ENCODE measurements at places on chromosomes 4 and X.

GRCh38 chrX:136825771-136826170 is 45.0 kb upstream of the ARHGEF6 start:
- DNase-seq = no peak

- no peak for DNase-seq
Observed at GRCh38 chr4:155818639-155819038, 47.4 kb downstream of the ASIC5 start.

- no peak for DNase-seq
Observed at GRCh38 chr4:41307638-41308037, 50.9 kb downstream of the UCHL1 start.

GRCh38 chrX:17377795-17378194 is 2.8 kb downstream of the NHS start:
- DNase-seq = no peak

GRCh38 chr4:10275696-10276095 is 159.1 kb upstream of the WDR1 start:
- DNase-seq = no peak

GRCh38 chrX:152865232-152865920 is 32.5 kb upstream of the ZNF185 start:
- no peak for DNase-seq

- DNase-seq = no peak
Observed at GRCh38 chrX:55039471-55039870, 8.7 kb upstream of the ALAS2 start.

GRCh38 chr4:12674184-12674583 is 810.0 kb downstream of the RAB28 start:
- no peak for DNase-seq

GRCh38 chrX:68749426-68749825 is 79.4 kb upstream of the EFNB1 start:
- DNase-seq = no peak

DNA sequence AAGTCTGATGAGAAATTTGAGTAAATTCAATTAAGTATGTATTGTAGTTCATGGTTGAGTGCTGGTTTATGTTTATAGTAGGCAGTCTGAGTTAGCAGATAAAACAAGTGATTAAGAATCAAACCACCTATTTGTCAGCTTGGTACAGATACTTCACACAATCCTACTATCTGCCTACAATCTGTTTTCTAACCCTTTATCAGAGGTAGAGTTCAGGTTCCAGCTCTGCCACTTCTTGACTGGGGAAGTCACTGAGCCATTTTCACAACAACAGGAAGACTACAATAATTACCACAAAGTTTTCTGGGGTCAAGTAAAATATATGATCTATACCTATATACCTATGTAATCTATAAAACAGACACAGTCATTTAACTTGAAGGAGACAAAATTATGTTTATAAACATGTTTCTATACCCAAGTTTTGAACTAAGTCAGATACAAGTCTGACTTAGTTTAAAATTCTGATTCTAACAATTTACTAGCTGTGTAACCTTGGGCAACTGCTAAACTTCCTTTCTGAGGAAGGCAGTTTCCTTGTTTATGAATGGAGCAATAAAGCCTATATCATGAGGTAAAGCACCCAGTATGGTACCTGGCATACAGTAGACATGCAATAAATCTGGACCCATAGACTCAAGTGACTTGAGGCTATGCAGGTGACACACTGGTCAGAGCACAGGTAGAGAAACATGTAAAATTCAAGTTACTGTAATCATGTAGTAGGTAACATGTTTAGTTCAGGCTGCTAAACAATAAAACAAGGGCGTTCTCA is 37.2 kb upstream of the BDH2 start:
- no peak for DNase-seq

DNA sequence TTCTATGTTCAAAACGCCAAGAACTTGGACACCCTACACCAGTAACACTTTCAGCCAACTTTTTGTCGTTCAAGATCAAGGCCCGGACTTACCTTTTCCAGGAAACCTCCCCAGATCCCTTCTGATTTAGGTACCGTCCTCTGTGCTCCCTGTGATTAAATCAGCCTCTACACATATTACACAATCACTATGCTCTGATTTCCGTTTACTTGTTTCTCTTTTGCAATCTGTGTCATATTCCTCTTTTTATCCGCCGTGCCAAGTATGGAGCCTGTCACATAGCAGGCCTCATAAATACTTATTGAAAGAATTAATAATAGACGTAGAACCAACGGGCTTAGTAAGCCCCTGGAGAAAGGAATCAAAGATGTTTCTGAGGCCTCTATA is 722 bp upstream of the TMEM33 start:
- no peak for DNase-seq

All from nucleus accumbens (tissue), 56 donors.